Frontal cortex (tissue), 4 donors: ENCODE measurements at places on chromosomes 3 and 15.

- no peak for DNase-seq
Measured at GRCh38 chr15:58115692-58116091, 22.5 kb upstream of the AQP9 start.

DNA sequence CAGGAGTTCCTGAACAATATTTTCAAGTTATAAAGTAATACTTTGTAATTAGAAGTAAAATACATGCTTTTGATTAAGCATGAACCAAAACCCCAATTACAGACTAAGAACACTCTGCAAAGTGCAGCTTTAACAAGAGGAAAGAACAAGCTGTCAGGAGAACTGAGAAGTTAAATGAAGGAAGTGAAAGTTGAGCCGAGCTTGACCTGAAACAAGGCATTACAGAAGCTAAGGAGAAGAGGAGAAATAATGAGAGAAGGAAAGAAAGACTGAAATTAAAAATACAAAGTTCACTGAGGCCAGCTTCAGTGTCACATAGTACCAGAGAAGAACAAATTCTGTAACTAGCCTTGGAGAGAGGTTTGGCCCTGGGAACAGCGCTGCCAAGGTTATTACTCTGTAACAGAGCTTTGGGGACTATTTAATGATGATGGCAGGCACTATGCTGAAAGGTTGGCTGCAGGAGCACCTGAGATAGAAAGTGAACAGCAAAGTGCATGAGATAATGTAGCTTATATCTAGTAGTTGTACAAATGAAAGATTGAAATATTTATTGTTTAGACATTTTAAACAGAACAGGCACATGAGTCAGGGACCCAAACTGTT lies 241.9 kb upstream of the PEX5L start:
- DNase-seq, result no peak

GRCh38 chr15:40591389-40591788 lies 2.7 kb upstream of the KNL1 start:
- no peak for DNase-seq

DNA sequence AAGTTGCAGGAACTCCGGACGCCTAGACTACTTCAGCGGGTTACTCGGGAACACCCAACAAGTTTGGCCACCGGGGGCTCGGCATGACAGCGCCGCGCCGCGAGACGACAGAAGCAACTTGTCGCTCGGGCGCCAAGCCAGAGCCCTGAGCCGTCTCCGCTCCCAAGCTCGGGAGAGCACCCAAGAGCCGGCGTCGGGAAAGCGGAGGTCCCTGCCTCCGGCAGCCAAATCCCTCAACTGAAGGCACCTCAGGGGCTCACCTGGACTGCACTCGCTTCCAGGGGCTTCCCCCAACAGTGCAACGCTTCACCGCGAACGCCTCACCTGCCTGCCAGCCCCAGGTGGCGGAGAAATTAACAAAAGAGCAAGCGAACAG lies 640 bp downstream of the MB21D2 start:
- peak; percentile 41 for DNase-seq

DNA sequence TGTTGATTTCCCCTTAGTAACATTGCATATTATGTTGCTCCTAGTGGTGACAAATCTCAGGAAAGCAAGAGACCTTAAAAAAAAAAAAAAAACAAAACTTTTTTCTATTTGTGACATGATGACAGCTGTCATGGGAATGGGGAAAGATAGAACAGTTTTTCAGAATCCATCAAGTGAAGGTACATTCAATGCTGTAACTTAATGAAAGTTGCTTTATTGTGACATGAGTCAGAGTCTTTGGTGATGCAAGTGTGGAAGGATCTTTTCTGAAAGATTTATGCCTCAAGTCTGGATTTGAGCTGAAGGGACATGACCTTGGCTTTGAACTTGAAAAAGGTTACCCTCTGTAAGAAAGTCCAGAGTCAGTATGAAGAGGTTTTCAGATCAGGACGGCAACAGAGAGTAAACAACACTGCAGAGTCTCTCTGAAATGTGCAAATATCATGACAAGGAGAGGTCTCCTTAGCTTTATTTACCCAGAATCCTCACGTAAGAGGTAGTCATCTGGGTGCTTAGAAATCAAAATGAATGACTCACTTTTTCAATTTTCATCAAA lies 424.7 kb downstream of the CNTN4 start:
- DNase-seq, result no peak

DNA sequence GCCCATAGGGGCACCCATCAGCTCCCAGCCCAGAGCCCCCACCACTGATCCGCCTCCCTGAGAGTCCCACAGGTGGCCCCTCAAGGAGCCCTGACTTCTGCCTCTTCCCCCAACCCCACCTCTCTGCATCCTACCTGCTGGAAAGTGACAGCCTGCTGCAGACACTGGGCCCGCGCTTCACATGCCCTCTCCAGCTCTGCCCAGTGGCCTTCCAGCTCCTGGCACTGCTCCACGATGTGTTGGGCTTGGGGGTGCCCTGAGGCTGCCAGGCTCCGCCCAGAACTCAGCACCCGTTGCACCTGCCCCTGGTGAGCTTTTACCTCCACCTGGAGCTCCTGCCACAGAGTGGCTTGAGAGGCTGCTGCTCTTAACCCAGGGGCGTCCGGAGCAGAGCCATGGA lies 20.1 kb downstream of the SPTBN5 start:
- DNase-seq, result no peak

DNA sequence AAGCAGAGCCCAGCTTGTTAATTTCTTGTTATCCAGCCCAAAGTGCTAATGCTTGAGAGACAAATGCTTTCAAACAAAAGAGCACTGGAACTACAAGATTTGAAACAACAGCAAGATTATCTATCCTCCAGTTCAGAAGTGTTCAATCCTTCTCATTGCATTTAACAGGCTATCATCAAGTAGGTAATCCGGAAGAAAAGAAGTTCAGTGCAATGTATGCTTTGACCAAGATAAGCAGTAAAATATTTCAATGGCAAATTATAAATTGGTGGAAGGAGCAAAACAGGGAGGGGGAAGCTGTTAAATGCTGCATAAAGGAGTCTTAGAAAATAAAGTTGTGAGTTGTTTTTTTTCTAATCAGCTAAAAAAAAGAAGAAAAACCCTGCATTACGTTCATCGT lies 8.8 kb downstream of the LRIG1 start:
- no peak for DNase-seq

- DNase-seq, result no peak
Measured at GRCh38 chr3:112604536-112604935, 36.4 kb downstream of the CCDC80 start.

GRCh38 chr3:194688200-194688740 lies 2.6 kb downstream of the FAM43A start:
- no peak for DNase-seq

- no peak for DNase-seq
Measured at GRCh38 chr3:60282866-60283265, 968.4 kb downstream of the FHIT start.

DNA sequence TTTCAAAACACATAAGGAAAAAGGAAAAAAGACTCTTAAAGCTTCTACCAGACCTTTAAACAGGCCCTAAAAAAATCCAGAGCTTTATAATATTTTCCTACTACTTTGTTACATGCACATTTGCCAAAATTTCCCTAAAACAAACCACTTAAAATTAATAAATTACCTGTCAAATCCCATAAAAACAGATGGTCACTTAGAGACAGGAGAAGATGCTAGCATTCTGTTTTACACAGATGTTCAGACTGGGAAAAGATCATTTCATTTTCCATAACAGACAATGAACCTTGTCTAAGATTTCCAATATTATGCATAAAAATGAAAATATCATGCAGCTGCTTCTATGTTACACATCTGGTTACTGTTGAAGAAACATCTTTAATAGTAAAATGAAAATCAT lies 66.6 kb downstream of the SUCLG2 start:
- DNase-seq, result no peak

DNA sequence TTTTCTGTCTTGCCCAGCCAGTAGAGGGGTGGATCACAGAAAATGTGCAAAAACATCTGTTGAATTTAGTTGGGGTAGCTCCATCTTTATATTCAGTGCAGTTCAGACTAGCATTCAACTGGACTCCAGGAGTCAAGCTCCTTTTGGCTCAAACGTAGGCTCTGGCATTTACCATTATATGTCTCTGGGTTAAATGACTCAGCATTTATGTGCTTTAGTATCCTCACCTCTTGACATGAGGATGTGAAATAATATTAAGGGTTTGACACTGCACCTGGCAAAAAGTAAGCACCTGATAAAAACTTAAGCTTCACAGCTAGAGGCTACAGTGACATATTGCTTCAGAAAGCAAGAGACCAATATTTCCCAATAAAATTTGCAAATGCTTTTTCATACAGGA lies 14.8 kb downstream of the PRC1 start:
- no peak for DNase-seq

- DNase-seq, result no peak
Measured at GRCh38 chr3:42829083-42829627, 19.9 kb downstream of the ACKR2 start.

GRCh38 chr15:40008061-40008765 lies 30.8 kb downstream of the SRP14 start:
- DNase-seq, result no peak

- DNase-seq, result no peak
Measured at GRCh38 chr3:190346541-190346940, 24.3 kb upstream of the CLDN1 start.

DNA sequence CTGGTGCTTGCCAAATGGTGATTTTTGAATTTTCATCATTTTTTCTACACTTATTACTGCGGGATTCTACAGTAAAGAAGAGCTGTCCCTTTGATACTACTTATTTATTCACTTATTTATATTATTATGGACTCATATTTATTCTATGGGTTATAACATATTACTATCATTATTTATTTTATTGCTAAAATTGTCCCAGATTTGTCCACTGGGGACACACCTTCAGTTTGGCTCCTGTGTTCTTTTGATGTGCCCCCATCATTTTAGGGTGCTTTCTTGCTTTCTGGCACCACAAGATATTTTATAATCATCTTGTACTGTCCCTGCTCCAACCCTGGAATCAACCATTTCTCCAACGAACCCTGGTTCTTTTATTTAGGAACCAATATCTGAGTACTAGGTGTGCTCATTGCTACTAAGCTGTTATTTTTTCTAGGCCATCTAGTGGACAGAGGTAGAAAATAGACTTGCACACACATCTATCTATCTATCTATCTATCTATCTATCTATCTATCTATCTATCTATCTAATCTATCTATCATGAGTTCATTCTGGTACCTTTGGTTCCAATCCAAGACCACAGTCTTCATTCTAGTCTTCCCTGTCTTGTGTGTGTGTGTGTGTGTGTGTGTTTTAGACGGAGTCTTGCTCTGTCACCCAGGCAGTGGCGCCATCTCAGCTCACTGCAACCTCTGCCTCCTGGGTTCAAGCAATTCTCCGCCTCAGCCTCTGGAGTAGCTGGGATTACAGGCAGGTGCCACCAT lies 16.0 kb downstream of the SLC22A14 start:
- DNase-seq, result no peak

- no peak for DNase-seq
Measured at GRCh38 chr3:177563243-177563780, 366.0 kb upstream of the TBL1XR1 start.

- no peak for DNase-seq
Measured at GRCh38 chr3:13141991-13142412, 68.8 kb upstream of the IQSEC1 start.

DNA sequence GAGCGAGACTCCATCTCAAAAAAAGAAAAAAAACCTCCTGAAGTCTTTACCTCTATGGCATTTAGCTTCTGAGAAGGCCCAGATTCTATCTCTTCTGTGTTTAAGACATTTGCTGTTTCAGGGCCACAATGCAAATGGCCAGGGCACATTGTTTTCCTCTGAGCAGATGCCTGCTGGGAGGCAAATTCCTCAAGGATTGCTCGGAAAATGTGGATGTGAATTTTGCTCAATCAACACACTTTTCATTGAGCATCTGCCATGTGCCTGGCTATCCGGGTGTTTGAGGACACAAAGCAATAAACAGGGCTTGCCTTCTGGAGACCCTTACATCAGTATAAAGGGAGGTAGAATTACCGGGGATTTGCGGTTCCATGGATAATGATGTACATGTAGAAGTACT lies 20.0 kb downstream of the TRIM71 start:
- no peak for DNase-seq

DNA sequence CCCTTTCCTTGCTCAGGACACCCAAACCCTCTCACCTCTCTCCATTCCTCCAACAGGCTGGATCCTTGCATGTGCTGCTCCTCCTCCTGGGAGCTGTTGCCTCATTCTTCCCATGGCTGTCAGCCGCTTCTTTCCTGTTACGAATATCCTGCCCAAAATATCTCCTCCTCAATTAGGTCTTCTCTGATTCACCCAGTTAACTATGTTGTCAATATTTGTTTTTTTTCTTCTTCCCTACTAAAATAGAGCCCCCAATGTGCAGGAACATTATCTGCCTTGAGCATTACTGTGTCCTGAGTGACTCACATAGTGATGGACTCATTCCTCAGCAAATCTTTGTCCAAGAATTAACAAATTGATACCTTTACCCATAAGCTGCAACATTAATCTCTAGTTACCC lies 357.2 kb downstream of the CLSTN2 start:
- no peak for DNase-seq

DNA sequence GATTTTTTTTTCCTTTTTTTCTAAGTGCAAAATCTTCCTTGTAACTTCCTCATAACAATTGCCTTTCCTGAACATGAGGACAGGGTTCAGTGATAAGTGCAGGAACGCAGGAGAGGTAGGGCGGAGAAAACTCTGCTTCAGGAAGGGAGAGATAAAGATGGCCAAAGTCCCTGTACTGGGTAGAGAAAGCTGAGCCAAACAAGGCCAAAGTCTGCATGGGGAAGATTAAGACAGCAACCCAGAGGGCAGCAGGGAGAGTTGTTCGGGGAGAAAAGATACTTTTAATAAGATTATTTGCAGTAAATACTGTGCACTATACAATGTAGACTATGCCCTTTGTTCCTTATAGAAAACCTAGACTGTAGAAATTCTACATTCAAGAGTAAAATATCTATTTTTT lies 55.4 kb upstream of the LRRFIP2 start:
- DNase-seq, result no peak

DNA sequence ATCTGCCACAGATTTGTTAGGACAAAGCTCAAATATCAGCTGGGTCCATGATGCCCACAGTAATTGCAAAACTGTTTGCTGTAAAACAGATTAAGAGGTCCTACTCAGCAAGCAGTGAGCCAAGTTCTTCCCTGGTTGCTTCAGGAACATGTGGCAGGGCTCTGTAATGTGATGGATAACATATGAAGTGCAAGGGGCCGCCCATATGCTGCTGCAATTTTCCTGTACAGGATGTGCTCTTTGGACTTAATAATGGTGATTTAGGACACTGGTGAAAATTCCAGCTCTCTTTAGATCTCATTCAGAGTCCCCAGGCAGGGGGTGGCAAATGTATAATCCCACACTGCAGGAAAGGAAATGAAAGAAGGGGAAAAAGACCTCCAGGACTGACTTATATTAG lies 289.4 kb downstream of the LSAMP start:
- no peak for DNase-seq
